Natural killer cell treated with Interleukin-12 subunit alpha and Interleukin-12 subunit beta and Interleukin-15 and Interleukin-18, amount 100 ng/mL, for 72 hours (primary cell): ENCODE measurements at places on chromosomes 3 and 15. TPM values are rescaled to one million over a fixed set of nuclear protein-coding genes. Genes with fewer than 3 reads are reported as not detected.

The ST3GAL6 gene
- total RNA-seq: not detected

The MST1R gene
- 0.50 TPM for total RNA-seq

The RARRES1 gene
- total RNA-seq: not detected

The FBXL22 gene
- 1.5 TPM for total RNA-seq

The APOD gene
- not detected for total RNA-seq

The C3orf62 gene
- 18.1 TPM for total RNA-seq

The PRRT3 gene
- 13.4 TPM for total RNA-seq

The CASR gene
- total RNA-seq: not detected

The TRIP4 gene
- total RNA-seq: 42.9 TPM

The CLDN11 gene
- 0.53 TPM for total RNA-seq

The C15orf62 gene
- 0.12 TPM for total RNA-seq

The GOLGA6A gene
- not detected for total RNA-seq

GRCh38 chr3:189490337-189490736 is 140.9 kb upstream of the TP63 start:
- H3K4me1 ChIP-seq: no peaks in the 10 kb centered on the region
- H3K27me3 ChIP-seq: no peaks in the 10 kb centered on the region
- no peak for DNase-seq
- H3K27ac ChIP-seq: no peak overlapping the region

- peaks cover 33% of the 10 kb centered on the region for H3K4me1 ChIP-seq
- no peaks in the 10 kb centered on the region for H3K36me3 ChIP-seq
- DNase-seq: no peak
- no peak overlapping the region for H3K27ac ChIP-seq
These were observed 93.7 kb downstream of the DLG1 start for GRCh38 chr3:197204736-197205135.

DNA sequence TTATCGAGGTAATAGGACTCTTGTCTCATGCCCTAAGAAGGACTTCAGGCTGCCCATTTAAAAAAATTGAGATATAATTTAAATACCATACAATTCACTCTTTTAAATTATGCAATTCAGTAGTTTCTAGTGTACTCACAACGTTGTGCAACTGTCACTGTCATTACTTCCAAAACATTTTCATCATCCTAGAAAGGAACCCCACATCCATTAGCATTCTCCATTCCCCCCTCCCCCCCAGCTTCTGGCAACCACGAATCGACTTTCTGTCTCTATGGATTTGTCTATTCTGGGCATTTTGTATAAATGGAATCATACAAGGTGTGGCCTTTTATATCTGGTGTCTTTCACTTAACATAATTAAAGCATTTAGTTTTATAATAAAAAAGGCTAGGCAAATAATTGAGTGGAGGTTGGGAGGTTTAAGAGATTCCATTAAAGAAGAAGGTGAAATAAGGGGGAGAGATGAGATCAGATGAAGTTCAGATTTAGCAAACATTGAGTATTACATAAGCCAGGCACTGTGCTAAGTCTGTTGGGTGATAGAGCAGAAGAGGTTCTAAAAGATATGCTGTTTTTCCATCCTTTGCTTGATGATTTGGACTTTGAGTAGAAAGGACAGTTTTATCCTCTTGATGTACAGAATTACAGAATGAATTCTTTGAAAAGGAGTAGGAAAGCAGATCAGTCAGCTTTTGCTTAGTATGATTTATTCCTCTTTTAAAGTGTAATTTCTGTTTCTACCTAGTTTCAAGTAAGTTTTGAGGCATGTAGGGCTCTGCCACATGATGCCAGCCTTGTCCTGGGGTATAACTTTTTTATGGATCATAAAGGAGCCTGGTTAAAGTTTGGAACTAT is 36.3 kb downstream of the UBE2E2 start:
- H3K27me3 ChIP-seq: peaks cover 9% of the 10 kb centered on the region
- peaks cover 2% of the 10 kb centered on the region for H3K4me1 ChIP-seq
- H3K36me3 ChIP-seq: no peaks in the 10 kb centered on the region
- no peak overlapping the region for H3K4me3 ChIP-seq

GRCh38 chr15:98969126-98969735 is 38.4 kb downstream of the PGPEP1L start:
- DNase-seq: no peak
- no peaks in the 10 kb centered on the region for H3K4me1 ChIP-seq
- no peak overlapping the region for H3K4me3 ChIP-seq
- H3K36me3 ChIP-seq: no peaks in the 10 kb centered on the region
- H3K27me3 ChIP-seq: peaks cover 7% of the 10 kb centered on the region

DNA sequence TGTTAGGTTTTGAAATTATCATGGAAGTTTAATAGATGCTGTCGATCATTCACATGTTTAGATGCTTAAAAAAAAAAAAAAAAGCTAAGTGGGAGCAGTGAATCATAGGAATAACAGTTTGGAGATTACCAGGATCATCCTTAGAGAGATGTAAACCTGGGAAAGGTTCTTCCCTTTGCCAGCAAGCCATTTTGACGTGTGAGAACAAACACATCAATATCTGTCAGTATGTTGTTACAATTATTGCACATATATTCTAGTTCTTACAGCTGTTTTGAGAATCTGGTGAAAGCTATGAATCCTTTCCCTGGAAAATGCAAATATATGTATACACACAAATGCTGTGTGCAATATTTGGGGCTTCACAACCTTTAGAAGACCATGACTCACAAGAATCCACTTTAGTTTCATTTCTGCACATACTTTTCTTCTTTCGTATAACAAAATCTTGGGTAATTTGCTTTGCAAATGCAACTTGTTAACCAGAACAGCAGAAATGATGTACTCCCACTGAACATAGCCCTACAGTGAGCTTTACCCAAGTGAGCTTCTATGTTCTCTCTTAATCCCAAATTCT is 12.0 kb downstream of the NFKBIZ start:
- DNase-seq: no peak
- H3K36me3 ChIP-seq: peaks cover 42% of the 10 kb centered on the region
- H3K4me3 ChIP-seq: peak overlapping the region; percentile 37
- peak overlapping the region; percentile 70 for H3K27ac ChIP-seq
- H3K4me1 ChIP-seq: peaks cover 51% of the 10 kb centered on the region
- H3K27me3 ChIP-seq: no peaks in the 10 kb centered on the region

DNA sequence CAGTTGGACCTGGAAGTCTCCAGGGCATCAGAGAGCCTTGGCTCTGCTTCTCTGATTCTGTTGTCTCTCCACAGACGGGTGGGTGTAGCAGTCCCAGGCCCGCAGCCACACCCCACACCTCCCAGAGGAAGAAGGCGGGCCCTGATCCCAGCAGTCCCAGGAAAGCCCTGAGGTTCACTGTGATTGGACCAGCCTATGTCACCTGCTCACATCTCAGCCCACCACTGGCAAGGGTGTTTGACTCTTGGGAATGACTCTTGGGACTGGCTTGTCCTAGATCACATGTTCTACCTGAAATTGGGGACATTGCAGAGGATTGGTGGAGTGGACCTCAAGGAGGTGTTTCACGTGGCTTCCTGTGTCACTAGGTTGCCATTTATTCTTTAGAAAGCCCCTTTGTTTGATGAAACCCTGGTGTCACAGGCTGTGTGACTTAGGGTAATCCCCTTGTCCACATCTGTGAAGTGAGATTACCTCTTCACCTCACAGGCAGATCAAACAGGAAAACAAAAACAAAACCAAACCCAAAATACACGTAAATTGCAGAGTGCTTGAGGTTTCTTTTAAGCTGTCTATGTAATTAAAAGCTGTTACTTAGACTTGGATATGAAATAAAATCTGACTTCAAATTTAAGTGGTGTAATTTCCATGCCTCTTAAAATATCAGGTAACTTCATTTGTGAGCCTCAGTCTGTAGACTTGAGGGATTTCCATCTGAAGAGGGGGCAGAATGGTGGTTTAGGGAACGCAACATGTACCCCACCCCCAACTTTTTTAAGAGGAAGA is 26.7 kb downstream of the FLNB start:
- H3K4me1 ChIP-seq: peaks cover 20% of the 10 kb centered on the region
- H3K27me3 ChIP-seq: peaks cover 2% of the 10 kb centered on the region
- H3K27ac ChIP-seq: peak overlapping the region; percentile 78

DNA sequence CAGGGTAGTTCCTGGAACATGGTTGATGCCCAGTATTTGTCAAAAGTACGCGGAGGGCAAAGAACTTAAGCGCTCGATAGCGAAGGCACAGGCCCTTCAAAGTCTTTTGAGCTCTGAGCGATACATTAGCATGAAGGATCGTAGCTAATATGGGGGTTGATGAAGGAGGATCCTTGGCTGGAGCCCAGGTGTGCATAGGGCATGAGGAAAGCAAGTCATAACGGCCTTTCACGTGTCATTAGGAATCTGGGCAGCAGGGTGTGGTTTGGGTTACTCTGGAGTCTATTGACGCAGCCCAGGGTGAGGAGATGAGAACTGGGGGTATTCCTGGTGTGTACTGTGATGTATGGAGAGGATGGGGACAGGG is 31.7 kb downstream of the SPINK8 start:
- peaks cover 47% of the 10 kb centered on the region for H3K4me1 ChIP-seq
- peak overlapping the region; percentile 87 for H3K27ac ChIP-seq
- peaks cover 4% of the 10 kb centered on the region for H3K27me3 ChIP-seq
- peaks cover 7% of the 10 kb centered on the region for H3K36me3 ChIP-seq

DNA sequence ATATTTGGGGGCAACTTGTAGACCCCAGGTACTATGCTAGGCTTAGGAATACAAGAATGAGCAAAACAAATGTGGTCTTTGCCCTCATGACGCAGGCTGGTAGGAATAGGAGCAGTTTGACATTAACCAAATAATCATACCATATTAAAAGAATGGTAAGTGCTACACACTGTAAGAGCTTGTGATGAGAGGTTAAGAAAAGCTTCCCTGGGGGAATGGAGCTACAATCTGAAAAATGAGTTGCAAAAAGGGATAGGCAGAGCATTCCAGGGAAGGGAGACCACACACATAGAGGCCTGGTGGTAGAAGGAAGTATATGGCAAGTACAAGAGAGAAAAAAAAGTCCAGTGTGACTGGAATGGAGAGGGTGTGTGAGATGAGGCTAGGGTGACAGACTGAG is 37.3 kb downstream of the TMOD3 start:
- DNase-seq: no peak
- peaks cover 28% of the 10 kb centered on the region for H3K36me3 ChIP-seq
- peaks cover 23% of the 10 kb centered on the region for H3K4me1 ChIP-seq
- H3K27ac ChIP-seq: no peak overlapping the region

DNA sequence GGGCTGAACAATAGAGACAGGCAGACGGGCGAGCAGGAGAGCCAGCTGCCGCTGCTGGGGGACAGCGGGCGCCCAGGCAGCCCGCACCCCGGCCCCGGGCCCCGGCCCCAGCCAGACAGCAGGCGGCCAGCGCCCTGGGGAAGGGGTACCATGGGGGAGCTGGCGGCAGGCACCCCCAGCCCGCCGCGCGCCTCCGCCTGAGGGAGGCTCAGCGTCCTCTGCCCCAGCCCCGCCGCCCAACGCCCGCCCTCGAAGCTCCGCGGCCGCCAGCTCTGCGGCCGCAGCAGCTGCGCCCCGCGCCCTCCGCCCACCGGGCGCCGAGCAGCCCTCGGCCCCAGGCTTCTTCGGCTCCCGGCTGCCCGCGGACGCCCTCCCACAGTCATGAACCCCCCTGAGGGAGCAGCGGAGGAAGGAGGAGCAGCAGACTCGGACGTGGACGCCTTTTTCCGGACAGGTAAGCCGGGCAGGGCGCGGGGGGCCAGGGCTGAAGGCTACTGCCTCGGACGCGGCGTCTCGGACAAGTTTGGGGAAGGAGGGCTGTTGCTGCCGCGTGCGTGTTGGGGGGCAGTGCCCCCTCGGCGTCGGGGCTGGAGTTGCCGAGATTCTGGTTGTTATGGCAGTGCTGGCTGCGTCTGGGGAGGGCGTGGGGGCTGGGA is 41.6 kb upstream of the ROPN1 start:
- peaks cover 4% of the 10 kb centered on the region for H3K36me3 ChIP-seq
- H3K4me3 ChIP-seq: peak within 1 kb of the TSS; percentile 89
- DNase-seq: no peak
- H3K4me1 ChIP-seq: peaks cover 6% of the 10 kb centered on the region

GRCh38 chr3:111621535-111621934 is 26.4 kb upstream of the ZBED2 start:
- no peaks in the 10 kb centered on the region for H3K27me3 ChIP-seq
- no peak for DNase-seq
- peaks cover 16% of the 10 kb centered on the region for H3K36me3 ChIP-seq
- peaks cover 22% of the 10 kb centered on the region for H3K4me1 ChIP-seq
- H3K27ac ChIP-seq: no peak overlapping the region

DNA sequence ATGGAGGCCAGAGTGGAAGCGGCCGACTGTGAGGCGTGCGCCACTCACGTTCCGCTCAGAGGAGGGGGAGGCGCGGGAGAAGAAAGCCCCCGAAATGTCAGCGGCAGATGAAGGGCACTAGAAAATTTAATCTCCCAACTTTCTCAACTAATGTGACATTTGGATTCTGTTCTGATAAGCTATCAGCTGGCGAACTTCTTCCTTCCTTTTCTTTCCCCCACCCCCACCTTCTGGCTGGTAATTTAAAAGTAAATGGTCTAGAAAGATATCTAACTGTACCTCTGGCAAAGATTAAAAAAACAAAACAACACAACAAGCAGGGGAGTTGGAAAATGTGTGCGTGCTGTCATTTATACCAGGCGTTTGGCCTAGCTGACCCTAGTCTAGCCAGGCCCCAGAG is 26.4 kb upstream of the TMEM115 start:
- no peak overlapping the region for H3K27ac ChIP-seq
- no peak overlapping the region for H3K4me3 ChIP-seq
- DNase-seq: no peak
- H3K36me3 ChIP-seq: no peaks in the 10 kb centered on the region
- H3K27me3 ChIP-seq: no peaks in the 10 kb centered on the region
- H3K4me1 ChIP-seq: no peaks in the 10 kb centered on the region

DNA sequence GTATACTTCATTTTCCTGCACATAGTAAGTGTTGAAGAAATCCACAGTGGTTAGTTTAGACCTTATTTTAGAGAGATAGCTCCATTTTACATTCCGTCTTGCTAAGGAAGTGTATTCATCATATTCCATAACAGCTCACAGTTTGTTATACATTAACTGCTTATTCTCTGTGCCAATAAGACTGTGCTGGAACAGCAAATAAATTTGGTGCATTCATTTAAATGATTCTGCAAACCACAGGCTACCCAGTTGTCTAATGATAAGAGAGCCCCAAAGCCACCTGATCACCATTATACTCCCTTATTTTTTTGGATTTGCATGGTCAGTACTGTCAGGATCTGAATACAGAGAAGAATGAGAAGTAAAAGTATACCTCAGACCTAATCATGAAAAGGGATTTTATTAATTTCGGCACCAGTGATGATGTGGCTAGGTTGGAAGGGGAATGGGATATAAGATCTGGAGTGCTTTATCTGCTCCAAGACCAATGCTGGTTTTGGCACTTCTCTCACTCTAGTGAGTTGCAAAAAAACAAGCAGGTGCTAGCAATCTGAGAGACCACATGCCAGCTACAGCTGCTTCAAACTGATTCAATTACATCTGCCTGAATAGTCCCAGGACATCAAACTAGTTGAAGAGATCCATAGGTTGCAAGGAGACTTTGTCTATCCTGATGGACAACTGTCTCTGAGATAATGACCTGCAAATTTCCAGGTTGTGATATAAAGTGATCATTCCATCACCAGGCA is 254.8 kb downstream of the ZBTB20 start:
- H3K27me3 ChIP-seq: no peaks in the 10 kb centered on the region
- no peak overlapping the region for H3K27ac ChIP-seq
- H3K36me3 ChIP-seq: no peaks in the 10 kb centered on the region
- DNase-seq: no peak
- no peak overlapping the region for H3K4me3 ChIP-seq
